ENCODE measurements at places on chromosomes 1 and 21.

DNA sequence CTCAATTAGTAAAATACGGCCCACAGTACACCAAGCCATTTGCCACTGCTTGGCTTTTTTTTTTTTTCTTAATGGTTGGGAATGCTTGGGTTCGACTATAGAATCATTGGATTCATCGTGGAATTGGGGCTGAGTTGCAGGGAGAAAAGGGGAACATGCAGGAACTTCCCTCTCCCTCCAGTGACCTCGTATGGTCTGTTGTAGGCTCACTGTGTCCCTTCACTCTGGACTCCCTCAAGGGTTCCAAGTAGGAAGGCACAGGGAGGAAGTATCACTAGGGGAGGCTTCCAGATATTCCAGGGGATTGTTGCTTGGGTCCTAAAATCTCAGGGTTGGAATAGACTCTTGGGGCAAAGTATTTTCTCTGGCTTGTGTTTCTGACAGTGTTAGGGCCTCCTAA, 24.5 kb downstream of the PPFIA4 start:
- no peak for DNase-seq

- no peak for DNase-seq
Measured at GRCh38 chr1:116708255-116708900, 40.8 kb upstream of the IGSF3 start.

- DNase-seq, result no peak
Measured at GRCh38 chr1:209802780-209803152, 3.2 kb downstream of the IRF6 start.

- no peak for DNase-seq
Measured at GRCh38 chr21:34726627-34727337, 58.0 kb downstream of the CLIC6 start.

- DNase-seq, result no peak
Measured at GRCh38 chr21:33977721-33978369, 62.2 kb upstream of the ATP5PO start.

DNA sequence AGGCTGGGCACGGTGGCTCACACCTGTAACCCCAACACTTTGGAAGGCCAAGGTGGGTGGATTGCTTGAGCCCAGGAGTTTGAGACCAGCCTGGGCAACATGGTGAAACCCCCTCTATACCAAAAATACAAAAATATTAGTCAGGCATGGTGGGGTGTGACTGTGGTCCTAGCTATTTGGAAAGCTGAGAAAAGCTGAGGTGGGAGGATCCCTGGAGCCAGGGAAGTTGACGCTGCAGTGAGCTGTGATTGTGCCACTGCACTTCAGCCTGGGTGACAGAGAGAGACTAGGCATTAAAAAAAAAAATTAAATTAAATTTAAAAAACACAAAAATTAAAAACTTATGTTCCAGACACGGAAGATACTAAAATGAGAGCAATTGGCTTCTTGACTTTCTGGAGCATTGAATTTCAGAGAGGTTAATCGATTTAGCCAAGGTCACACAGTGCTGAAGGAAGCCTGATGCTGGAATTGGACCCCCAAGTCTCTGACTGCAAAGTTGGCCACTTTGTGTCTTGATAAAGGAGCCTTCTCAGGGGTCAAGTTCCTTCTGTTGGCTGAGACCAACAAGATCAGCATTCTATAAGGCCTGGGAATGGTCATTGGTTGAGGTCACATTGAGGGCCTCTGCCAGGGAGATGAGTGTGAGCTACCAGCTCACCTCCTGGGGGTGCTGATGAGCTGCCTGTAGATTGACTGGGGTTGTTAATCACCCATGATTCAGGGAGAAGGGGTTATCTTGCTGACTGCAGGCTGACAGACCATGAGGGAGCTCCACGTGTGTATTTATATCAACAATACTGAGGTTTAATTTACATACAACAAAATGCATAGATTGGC, 54.3 kb downstream of the RPS6KA1 start:
- peak; percentile 5 for DNase-seq

DNA sequence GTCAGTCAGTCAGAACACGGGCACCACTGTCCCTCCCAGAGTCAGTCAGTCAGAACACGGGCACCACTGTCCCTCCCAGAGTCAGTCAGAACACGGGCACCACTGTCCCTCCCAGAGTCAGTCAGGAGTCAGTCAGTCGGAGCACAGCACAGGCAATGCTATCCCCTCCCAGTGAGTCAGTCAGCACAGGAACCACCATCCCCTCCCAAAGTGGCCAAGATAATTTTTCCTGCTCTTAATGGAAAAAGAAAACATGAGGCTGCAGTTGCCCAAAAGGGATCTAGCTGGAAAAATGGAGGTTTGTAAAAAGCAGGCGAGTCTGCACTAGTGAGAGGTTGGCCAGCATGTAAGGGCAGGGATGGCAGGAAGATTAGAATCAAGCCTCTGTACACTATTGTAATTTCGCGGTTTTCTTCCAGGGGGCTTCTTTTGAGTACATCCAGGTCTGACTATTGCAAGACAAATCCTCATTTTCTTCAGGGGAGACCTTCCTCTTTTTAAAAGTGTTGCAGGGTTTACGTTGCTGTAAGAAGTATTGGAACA, 213.8 kb downstream of the SIPA1L2 start:
- DNase-seq, result no peak

GRCh38 chr1:21324368-21325141, 34.3 kb upstream of the ECE1 start:
- peak; percentile 65 for DNase-seq

GRCh38 chr1:119327094-119327449, 41.5 kb upstream of the HAO2 start:
- DNase-seq, result no peak

- DNase-seq, result peak; percentile 33
Measured at GRCh38 chr1:231629132-231629531, 2.5 kb downstream of the DISC1 start.

DNA sequence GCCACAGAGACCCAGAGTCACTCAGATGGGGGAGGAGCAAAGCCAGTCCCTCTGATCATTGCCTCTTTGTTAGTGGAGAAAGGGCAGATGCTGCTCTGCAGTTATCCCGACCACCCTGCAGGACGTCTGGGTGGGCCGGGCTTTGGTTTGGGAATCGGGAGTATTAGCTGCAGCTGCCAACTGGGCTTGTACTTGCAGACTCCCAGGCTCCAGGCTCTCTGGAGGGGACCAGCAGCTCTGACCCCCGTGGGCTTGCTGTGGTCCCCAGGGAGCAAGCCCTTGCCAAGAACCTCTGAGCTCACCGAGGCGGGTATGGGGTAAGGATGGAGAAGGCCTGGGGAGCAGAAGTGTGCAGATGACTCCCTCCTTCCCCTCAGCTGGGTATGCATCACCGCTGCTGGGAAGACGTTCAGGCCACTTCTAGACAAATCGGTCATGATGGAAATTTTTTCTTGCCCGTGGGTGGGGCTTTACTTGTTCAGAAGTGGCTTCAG, 21.6 kb downstream of the MAPKAPK2 start:
- no peak for DNase-seq

GRCh38 chr1:222935239-222935900, 120.5 kb downstream of the DISP1 start:
- DNase-seq, result no peak

DNA sequence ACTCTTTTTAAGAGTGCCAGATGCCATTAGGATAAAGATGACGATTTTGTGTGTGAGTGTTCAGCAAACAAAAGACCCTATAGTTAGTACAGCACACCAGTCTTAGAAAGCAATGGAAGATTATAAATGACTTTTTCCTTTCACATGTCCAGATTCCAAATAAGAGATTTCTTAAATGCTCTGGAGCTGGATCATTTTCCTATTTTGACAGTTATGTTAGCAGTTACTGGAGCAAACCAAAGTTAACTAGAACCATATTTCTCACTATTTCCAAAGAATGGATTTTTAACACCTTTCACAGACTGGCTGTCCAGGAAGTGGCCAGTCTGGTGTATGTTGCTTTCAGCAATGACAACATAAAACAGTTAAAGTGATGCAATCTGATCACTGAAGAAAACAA, 905.8 kb upstream of the ADGRL2 start:
- DNase-seq, result no peak

GRCh38 chr1:246748867-246749266, 24.7 kb downstream of the SCCPDH start:
- DNase-seq, result no peak

DNA sequence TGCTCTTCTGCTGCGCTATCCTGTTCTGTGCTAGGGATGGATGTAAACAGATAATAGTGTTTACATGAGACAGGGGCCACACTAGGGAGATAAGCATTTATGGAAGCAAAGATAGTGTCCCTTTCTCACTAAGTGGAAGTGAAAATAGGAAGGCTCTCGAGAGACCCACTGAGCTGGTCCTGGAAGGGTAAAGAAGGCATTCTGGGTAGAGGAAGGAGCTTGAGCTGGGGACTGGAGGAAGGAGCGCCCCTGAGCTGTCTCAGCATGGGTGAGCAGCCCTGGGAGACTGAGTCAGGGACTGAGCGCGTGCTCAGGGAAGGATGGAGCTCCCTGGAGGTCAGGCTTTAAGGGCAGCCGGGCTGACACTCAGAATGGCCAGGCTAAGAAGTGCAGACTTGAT, 93.3 kb downstream of the IGSF21 start:
- DNase-seq, result no peak

DNA sequence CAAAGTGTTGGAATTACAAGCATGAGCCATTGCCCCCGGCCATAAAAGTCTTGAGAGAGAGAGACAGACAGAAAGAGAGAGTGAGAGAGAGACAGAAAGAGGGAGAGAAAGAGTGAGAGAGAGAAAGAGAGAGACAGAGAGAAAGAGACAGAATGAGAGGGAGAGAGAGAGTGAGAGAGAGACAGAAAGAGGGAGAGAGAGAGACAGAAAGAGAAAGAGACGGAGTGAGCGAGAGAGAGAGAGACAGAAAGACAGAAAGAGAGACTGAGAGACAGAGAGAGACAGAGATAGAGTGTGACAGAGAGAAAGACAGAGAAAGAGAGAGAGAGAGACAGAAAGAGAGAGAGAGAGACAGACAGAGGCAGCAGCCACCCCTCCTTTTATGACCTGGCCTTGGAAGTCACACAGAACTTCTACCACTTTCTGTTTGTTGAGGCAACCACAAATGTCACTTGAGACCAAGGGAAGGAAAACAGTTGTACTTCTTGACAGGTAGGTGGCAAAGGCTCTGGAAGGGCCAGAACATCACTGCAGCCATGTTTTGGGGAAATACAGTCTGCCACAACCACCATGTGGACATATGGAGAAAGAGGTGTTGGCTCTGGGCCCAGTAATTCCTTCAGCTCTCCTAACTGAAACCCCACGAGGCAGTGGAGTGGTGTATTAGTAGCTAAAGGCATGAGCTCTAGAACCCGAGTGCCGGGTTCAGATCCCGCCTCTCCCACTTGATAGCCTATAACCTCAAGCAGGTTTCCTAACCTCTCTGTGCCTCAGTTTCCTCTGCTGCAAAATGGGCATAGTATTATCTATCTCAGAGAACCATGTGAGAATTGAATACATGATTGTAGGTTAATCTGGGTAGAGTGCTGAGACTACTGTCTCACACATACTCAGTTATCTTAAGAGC, 50.6 kb downstream of the TNFRSF8 start:
- no peak for DNase-seq

DNA sequence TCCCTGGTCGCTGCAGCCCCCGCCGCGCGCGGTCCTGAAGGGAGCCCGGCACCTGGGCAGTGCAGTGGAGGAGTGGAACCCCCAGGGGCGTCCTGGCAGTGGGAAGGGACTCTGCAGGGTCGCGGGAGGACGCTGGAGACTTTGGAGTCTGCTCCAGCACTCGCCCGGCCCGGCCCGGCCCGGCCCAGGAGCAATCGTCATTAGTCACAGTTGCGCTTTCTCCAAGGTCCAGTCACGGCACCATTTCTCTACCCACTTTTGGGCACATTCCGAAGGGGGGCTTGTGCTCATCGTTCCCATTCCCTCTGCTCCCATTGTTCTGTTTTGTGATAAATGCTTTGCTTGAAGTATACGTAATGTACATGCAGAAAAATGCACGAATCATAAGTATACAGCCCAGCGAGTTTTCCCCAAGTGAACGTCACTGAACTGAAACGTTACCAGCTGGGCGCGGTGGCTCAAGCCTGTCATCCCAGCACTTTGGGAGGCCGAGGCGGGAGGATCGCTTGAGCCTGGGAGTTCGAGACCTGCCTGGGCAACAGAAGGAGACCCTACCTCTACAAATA, 999 bp downstream of the THAP3 start:
- DNase-seq, result no peak

DNA sequence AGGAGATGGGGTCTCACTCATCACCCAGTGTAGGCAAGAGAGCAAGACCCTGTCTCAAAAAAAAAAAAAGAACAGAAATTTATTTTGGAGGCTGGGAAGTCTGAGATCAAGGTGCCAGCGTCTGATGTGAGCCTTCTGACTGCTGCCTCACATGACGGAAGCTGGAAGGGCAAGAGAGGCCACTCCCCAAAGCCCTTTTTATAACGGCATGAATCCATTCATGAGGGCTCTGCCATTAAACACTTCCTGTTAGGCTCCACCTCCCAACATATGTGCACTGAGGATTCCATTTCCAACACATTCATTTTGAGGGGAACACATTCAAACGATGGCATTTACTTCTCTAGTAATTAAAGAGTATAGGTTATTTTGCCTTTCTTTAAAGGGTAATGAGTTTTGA, 50.9 kb upstream of the C1orf198 start:
- DNase-seq, result no peak

- no peak for DNase-seq
Measured at GRCh38 chr1:170789063-170789462, 125.1 kb downstream of the PRRX1 start.

DNA sequence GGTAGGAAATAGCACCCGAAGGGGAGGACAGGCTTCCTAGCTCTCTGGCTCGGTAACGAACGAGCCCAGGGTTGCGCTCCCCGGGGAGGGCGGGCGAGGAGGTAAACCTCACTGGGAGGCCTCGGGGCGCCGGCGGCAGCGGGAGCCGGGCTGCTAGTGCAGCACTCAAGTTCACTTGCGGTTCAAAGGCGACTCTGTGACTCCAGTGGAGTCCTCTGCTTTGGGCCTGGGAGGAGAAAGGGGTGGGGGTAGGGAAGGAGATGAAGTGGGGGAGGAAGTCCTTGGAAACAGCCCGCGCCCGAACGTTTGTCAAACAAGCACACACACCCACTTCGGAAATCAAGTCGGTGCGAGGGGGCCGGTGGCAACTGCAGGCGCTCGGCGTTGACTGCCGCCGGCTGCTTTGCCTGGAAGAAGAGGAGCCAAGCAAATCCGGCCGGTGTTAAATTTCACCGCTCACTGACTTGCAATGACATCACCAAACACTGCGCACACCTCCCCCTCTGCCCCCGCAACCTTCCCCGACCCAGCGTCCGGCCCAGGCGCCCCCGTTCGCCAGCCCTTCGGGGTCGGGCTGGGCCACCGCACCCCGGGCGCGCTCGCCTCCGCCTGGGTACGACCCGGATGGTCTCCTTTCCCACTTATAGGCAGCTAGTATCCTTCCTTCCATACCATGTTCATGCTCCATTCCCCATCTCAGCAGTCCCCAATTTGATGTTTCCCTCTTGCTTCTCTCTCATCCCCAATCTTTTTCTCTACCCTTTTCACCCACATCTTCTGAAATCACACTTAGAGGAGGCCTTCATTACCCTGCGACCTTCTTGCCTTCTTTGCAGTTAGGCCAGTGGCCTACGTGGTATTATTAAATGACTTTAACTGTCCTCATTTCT, at the start of gene COL24A1:
Gene COL24A1, minus strand, starts transcription at position 207 of the 890 bp plus-strand sequence. CDS start 376 bp downstream, outside the sequence.
- DNase-seq, result no peak

DNA sequence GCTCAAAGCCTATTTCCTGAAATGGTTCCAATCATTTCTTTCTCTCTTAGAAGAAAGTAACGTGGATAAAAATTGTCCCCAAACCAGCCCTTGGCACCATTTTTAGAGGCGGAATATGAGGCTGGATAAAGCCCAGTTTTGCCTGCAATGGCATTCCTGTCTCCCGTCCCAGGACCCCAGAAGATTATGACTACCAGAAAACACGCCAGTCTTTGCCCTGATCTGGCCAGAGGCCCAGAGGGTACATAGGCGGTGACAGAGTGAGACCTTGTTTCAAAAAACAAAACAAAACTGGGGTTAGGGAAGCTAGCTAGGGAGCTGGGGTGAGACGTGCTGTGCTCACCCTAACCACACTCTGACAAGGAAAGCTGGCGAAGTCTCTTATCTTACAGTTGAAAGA, at the start of gene AADACL4:
Gene AADACL4, plus strand, starts transcription at position 301 of the 400 bp plus-strand sequence. CDS start 462 bp downstream, outside the sequence.
- no peak for DNase-seq

Data from CD4-positive, alpha-beta T cell treated with Interleukin-15 for 4 hours (primary cell).